Frontal cortex (tissue), 4 donors: ENCODE measurements at places on chromosomes 3 and 15. TPM values are rescaled to one million over a fixed set of nuclear protein-coding genes. Genes with fewer than 3 reads are reported as not detected.

The GOLGA8R gene
- total RNA-seq, result 0.82 TPM

DNA sequence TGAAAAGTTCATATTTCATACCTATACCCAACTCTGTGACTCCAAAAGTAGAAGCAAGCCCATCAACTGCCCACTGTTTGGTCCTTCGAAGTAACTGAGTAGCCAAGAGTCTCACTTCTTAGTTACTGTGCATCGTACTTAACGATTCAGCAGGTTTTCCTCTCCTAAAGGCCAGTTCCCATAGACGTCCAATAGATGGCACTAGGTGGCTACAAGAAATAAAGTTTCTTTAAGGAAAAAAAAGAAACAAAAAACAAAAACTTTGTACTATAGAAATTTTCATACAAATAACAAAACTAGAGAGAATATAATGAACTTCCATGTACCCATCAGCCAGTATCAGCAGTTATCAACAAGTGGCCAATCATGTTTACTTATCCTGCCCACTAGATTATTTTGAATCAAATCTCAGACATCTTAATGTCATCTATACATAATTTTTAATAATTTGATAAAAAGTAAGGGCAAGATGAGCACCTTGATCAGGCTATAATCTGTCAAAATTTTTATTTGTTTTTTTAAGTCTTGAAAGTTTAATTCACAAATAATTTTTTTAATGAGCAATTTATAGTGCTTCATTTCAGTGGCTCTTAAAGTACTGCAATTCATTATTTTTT lies 63.8 kb upstream of the ACP3 start:
- peak; percentile 17 for DNase-seq

DNA sequence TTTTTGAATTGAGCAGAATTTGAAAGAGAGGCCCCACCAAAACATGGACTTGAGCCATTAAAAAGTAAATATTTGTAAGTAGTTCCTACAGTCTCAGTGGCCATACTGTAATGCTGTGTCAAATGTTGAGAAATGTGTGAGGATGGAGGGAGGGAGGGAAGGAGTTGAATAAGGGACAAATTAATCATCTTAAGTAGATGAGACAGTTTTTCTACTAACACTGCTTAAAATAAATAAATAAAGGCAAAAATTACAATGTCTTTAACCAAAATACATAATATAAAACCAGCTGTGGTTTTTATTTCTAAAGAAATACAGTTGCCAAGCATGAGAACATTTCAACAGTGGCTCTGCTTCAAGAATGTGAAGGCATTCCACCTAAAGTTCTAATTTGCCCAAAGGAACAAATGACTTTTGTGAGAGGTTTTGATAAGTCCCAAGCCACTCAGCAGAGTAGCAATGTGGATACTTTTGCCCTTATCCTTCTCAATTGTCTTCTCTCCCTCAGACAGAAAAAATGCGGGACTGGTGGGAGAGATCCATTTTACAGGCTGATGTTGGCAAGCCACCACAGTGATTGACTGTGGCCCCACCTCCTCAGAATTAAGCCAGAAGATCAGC lies 427.0 kb upstream of the RARB start:
- DNase-seq, result no peak

- DNase-seq, result no peak
These were observed 5.8 kb downstream of the RARB start for GRCh38 chr3:25433868-25434267.

- DNase-seq, result no peak
These were observed 21.7 kb downstream of the CADM2 start for GRCh38 chr3:84980456-84980855.

GRCh38 chr3:177197727-177198460 lies 612 bp upstream of the TBL1XR1 start:
- peak; percentile 78 for DNase-seq

The PLSCR4 gene
- total RNA-seq, result 5.7 TPM

The IL5RA gene
- total RNA-seq, result under 0.01 TPM

The CGNL1 gene
- 5.7 TPM for total RNA-seq

- DNase-seq, result no peak
These were observed 9.2 kb upstream of the GATM start for GRCh38 chr15:45387380-45388007.

- DNase-seq, result no peak
These were observed 114.6 kb upstream of the C15orf61 start for GRCh38 chr15:67406257-67406861.

GRCh38 chr3:5013021-5013906 lies 34.0 kb downstream of the BHLHE40 start:
- no peak for DNase-seq

GRCh38 chr3:3305084-3305483 lies 125.6 kb upstream of the CRBN start:
- no peak for DNase-seq

The TERB2 gene
- not detected for total RNA-seq

GRCh38 chr15:89054873-89055272 lies 33.4 kb upstream of the ABHD2 start:
- no peak for DNase-seq

The TUSC7 gene
- not detected for total RNA-seq

The C15orf62 gene
- total RNA-seq, result not detected

The ESYT3 gene
- total RNA-seq, result 0.41 TPM

DNA sequence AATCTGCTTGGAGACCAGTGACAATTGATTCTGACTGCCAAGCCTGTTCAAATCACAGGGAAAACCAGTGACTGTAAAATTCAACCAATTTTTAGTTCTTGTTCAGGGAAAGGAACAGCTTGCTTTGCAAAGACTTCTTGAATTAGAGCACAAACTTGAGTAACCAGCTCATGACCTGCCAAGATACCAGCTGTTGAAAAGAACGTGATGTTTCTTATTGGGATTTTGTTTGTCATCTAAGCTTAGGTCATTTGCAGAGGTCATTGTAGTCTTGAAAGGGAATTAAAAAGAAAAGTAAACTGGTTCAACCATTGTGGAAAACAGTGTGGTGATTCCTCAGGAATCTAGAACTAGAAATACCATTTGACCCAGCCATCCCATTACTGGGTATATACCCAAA lies 428.2 kb downstream of the GRM7 start:
- DNase-seq, result no peak

DNA sequence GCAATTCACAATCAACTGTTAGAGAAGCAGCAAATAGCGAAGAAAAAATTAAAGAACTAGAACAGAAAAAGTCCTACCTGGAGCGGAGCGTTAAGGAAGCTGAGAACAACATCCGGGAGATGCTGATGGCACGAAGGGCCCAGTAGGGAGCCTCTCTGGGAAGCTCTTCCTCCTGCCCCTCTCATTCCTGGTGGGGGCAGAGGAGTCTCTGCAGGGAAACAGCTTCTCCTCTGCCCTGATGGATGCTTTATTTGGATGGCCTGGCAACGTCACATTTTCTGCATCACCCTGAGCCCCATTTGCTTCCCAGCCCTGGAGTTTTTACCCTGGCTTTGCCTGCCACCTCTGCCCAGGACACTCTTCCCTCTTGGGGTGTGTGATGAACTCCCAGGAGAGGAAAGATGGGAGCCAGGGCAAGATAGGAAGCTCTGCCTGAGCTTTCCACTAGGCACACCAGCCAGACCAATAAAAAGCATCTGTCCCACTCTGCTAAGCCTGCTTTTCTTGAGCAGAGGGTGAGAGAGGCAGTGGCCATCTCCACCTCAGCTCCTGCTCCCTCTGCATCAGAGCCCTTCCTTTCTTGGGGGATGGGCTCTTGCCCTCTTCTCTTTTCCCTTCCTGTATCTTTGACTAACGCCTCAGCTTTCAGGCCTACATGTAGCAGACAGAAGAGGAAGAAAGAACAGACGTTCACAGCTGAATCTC lies 39.4 kb downstream of the PPARG start:
- no peak for DNase-seq

DNA sequence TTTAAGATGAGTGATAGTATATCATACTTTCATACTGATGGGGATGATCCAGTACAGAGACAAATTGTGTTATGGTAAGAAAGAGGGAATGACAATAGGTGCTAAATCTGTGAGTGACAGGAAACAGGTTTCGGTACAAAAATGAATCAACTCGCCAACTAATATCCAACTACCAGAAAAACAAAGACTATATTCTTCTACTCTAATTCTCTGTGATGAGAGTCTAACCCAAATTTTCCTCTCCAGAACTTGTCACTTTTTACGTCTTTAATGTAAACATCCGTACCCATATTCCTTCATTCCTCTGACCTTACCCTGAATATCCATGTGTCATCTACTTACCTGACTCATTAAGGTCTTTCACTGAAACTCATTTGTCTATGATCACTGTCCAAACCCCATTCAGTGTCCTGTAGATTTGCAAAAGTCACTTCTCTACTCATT lies 39.6 kb downstream of the SCAPER start:
- DNase-seq, result no peak

DNA sequence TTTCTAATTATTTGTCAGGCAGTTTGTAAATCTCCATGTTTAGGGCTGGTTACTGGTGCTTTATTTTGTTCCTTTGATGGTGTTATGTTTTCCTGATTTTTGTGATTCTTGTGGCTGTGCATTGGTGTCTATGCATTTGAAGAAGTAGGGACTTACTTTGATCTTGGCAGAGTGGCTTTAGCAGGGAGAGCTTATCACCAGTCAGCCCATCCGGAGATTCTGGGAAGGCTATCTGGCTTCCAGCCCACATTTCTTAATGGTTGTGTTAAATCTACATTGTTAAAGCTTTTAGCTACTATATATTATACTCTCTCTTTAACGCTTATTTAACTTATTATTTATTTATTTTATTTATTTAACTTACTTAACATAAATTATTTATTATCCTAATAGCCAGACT lies 35.1 kb downstream of the FBXL2 start:
- no peak for DNase-seq

The SENP7 gene
- 75.8 TPM for total RNA-seq

DNA sequence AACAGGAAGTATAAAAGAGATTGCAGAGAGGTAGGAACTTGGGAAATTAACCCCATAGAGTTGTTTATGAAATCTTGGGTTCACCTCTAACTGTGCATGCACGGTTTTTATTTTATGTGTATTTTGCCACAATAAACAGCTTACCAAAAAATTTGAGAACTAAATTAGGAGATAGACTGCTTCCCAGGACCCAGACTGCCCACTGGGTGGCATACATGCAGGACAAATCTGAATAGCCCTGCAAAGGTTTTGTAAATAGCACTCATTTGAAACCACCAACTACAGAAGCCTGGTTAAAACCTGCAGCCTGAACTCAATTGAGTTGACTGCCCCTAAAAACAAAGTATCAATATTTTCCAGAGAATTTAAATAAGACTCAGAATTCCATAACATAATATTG lies 96.4 kb upstream of the SLCO2A1 start:
- DNase-seq, result no peak
